ENCODE measurements at places on chromosomes 4 and X. TPM values are rescaled to one million over a fixed set of nuclear protein-coding genes. Genes with fewer than 3 reads are reported as not detected.

GRCh38 chr4:76611616-76612207 lies 176.7 kb downstream of the SHROOM3 start:
- no peaks in the 10 kb centered on the region for H3K4me1 ChIP-seq
- no peak overlapping the region for H3K4me3 ChIP-seq
- no peak for DNase-seq

- no peak overlapping the region for H3K4me3 ChIP-seq
- no peaks in the 10 kb centered on the region for H3K36me3 ChIP-seq
- no peak for DNase-seq
- no peaks in the 10 kb centered on the region for H3K4me1 ChIP-seq
- H3K27ac ChIP-seq = no peak overlapping the region
- peaks cover 1% of the 10 kb centered on the region for H3K27me3 ChIP-seq
Measured at GRCh38 chr4:141435446-141436225, 200.7 kb upstream of the IL15 start.

GRCh38 chr4:151715881-151716280 lies 44.9 kb downstream of the GATB start:
- peaks cover 2% of the 10 kb centered on the region for H3K36me3 ChIP-seq
- H3K27ac ChIP-seq = no peak overlapping the region
- DNase-seq = no peak
- H3K27me3 ChIP-seq = no peaks in the 10 kb centered on the region
- H3K4me3 ChIP-seq = no peak overlapping the region

- H3K36me3 ChIP-seq = peaks cover 42% of the 10 kb centered on the region
- H3K27ac ChIP-seq = no peak overlapping the region
- H3K4me3 ChIP-seq = no peak overlapping the region
- DNase-seq = no peak
Measured at GRCh38 chr4:145920205-145920604, 18.4 kb downstream of the ZNF827 start.

DNA sequence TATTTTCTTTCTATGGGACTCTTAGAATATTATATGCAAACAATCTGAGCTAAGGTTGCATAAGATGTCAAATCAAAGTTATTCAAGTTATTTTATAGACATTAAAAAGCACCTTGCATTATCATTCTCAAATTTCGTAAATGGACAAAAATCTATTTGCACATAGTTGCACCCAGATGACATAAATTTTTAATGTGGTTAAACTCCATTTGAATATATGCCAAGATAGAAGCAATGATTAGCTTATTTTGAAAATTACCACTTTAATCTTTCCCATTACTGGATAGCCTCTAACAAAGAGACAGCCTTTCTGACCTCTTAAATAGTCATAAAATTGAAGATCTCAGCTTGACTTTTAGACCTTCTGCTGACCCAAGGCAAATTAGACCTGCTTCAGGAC lies 386.8 kb downstream of the RAPGEF2 start:
- H3K4me1 ChIP-seq = no peaks in the 10 kb centered on the region
- H3K27ac ChIP-seq = no peak overlapping the region
- H3K4me3 ChIP-seq = no peak overlapping the region
- H3K27me3 ChIP-seq = peaks cover 13% of the 10 kb centered on the region

ZCCHC18 gene
- total RNA-seq = 0.53 TPM

PRDM5 gene
- total RNA-seq = 0.05 TPM

DNA sequence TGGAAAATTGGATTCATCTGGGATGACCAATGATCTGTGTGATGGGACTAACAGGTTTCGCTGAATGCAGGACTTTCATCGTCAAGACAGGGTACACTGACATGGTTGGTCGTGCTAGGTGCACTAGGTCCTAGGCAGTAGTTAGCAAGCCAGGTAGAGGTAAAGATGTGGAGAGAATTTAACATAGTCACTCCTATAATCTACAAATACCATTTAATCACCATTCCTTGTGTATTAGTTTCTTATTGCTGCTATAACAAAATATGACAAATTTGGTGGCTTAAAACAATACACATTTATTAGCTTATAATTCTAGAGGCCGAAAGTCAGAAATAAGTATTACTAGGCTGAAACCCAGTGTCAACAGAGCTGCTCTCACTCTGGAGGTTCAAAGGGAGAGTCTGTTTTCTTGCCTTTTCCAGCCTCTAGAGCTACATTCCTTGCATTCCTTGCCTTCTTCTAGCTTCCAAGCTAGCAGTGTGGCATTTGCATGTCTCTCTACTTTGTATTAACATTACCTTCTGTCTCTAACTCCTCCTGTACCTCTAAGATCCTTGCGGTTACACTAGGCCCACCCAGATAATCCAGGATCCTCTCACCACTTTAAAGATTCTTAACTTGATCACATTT lies 98.7 kb upstream of the GRIA3 start:
- no peaks in the 10 kb centered on the region for H3K27me3 ChIP-seq
- no peak overlapping the region for H3K4me3 ChIP-seq
- H3K36me3 ChIP-seq = no peaks in the 10 kb centered on the region
- no peaks in the 10 kb centered on the region for H3K4me1 ChIP-seq
- no peak for DNase-seq

- no peaks in the 10 kb centered on the region for H3K4me1 ChIP-seq
- DNase-seq = no peak
- no peaks in the 10 kb centered on the region for H3K27me3 ChIP-seq
- no peak overlapping the region for H3K27ac ChIP-seq
- no peak overlapping the region for H3K4me3 ChIP-seq
Measured at GRCh38 chr4:168887809-168888208, 122.2 kb downstream of the CBR4 start.

DNA sequence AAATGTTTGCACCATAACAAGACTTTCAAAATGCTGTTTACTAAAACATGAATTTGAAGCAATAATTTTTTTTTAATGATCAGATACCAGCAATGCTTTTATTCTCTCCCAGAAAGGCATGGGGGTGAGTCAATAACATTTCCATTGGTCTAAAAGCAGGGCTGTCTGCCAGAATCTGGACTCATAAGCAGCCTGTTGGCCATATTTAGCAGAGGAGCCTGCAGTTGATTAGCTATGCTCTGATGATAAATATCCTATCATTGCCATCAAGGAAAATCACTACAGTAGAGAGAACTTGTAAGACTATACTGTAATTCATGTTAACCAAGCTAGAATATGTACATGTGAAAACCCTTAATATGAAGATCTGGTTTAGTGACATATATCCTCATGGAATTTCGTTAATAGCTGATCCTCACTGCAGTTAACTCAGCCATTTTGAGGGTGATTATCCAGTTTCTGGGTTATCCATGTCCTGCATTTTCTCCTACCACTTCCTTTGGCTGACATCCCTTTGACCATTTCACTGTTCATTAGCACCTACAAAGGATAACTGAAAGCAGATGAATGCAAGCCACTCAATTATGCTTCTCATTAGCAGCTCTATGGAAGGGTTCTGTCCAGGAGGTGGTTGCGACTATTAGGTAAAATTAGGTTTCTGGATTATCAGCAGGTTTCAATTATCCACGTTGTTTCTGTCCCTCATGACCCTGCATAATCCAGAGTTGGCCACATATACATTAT lies 72.9 kb upstream of the DIAPH2 start:
- H3K4me3 ChIP-seq = no peak overlapping the region
- H3K27me3 ChIP-seq = no peaks in the 10 kb centered on the region
- H3K36me3 ChIP-seq = no peaks in the 10 kb centered on the region
- H3K27ac ChIP-seq = no peak overlapping the region
- DNase-seq = no peak

DNA sequence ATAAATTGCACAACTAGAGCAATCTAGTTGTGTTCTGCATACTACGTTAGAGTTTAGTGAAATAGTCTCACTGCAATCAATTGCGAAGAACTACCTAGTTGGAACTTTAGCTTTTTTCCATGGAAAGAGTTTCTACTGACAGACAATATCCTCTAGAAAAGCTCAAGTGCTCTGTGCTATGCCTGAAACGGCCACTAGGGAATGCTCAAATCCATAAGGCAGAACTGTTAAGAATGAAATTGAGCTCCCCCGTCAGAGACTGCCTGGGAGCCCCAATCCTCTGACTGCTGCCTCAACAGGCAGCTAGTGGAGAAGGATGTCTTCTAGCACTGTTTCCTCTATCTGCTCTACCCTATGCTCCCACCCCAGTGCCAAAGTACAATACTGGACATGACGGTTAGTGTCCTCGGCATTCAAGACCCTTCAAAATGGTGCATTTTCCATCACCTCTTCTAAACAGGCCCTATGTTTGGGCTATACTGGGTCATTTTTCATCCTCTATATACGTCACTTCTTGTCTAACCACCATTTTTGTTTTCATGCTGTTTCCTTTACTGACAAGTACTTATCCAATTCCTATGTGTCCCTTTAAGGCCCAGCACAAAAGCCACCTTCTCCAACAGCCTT lies 35.3 kb downstream of the FRMD7 start:
- H3K36me3 ChIP-seq = no peaks in the 10 kb centered on the region
- H3K4me3 ChIP-seq = no peak overlapping the region
- peaks cover 2% of the 10 kb centered on the region for H3K27me3 ChIP-seq
- H3K4me1 ChIP-seq = peaks cover 10% of the 10 kb centered on the region
- peak; percentile 71 for DNase-seq

- H3K27me3 ChIP-seq = peaks cover 70% of the 10 kb centered on the region
- peak overlapping the region; percentile 72 for H3K4me3 ChIP-seq
- H3K4me1 ChIP-seq = peaks cover 32% of the 10 kb centered on the region
- no peaks in the 10 kb centered on the region for H3K36me3 ChIP-seq
Measured at GRCh38 chr4:125315576-125316400, 1.0 kb downstream of the FAT4 start.

DNA sequence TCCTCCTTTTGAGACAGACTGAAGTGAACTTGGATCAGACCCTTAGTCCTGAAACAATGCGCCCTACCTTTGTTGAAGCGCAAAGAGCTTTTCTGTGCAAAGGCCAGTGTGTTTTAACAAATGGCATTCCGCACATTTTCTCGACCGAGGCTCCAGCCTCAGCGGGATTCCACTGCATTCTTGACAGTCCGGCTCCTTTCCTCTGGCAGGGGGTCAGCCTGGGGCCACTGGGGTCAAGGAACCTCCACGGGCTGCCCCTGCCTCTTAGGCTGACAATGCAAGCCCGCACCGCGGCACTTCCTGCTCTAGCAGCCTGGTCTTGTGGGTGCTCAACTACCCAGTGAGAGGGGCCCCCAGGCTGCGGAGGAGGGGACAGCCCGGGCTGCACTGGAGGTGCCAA lies 47.2 kb upstream of the TFDP3 start:
- H3K4me3 ChIP-seq = no peak overlapping the region
- DNase-seq = peak; percentile 4
- H3K27ac ChIP-seq = no peak overlapping the region
- H3K27me3 ChIP-seq = peaks cover 2% of the 10 kb centered on the region
- H3K4me1 ChIP-seq = no peaks in the 10 kb centered on the region
- no peaks in the 10 kb centered on the region for H3K36me3 ChIP-seq

FLNA gene
- 1,083 TPM for total RNA-seq

STK32B gene
- not detected for total RNA-seq

- no peaks in the 10 kb centered on the region for H3K27me3 ChIP-seq
- H3K4me1 ChIP-seq = peaks cover 19% of the 10 kb centered on the region
- H3K27ac ChIP-seq = no peak overlapping the region
- no peak overlapping the region for H3K4me3 ChIP-seq
- H3K36me3 ChIP-seq = peaks cover 14% of the 10 kb centered on the region
Measured at GRCh38 chr4:169652535-169652934, 32.2 kb downstream of the CLCN3 start.

TLR1 gene
- total RNA-seq = 1.7 TPM

DNA sequence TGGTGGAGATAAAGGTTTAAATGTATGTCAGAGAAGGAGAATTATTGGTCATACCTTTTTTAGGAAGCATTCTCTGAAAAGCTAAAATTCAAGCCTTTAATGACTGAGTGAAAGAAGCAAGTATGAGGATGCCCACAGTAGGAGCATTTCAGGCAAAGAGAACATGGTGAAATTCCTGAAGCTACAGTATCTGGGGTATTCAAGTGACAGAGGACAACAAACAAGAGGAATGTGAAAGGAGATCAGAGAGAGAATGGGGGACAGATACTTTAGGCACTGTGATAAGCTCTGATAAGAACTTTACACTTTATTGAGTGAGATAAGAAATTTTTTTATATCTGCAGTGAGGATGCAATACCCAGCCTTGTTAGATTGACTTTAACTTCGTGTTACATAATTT lies 621.3 kb upstream of the AGA start:
- H3K4me3 ChIP-seq = no peak overlapping the region
- no peak overlapping the region for H3K27ac ChIP-seq

- peaks cover 5% of the 10 kb centered on the region for H3K4me1 ChIP-seq
- peak; percentile 73 for DNase-seq
- no peak overlapping the region for H3K4me3 ChIP-seq
- no peak overlapping the region for H3K27ac ChIP-seq
Measured at GRCh38 chr4:138952411-138952810, 63.2 kb upstream of the NOCT start.

- no peak overlapping the region for H3K27ac ChIP-seq
- no peak for DNase-seq
- H3K27me3 ChIP-seq = no peaks in the 10 kb centered on the region
- no peak overlapping the region for H3K4me3 ChIP-seq
- no peaks in the 10 kb centered on the region for H3K4me1 ChIP-seq
Measured at GRCh38 chrX:135649029-135649428, 64.4 kb upstream of the CT45A1 start.

TRAM1L1 gene
- not detected for total RNA-seq

DNA sequence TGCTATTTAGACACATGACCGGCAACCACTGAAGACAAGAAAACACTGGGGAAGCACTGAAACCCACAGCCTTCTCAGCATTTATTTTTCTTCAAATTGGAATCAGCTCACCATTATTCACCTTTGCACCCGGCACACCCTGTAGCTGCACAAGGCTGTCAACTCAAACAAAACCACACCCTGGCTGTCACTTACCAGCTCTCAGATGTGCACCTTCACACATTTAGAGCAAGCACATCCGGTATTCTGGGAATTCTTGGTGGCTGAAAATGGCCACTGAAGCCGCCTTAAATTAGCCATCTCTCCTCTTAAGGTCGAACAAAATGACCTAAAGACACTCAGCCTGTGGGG lies 5.9 kb downstream of the ZFYVE28 start:
- peak overlapping the region; percentile 97 for H3K27ac ChIP-seq
- H3K27me3 ChIP-seq = peaks cover 7% of the 10 kb centered on the region
- DNase-seq = peak; percentile 88

GRCh38 chr4:113921089-113921794 lies 58.2 kb downstream of the ARSJ start:
- H3K36me3 ChIP-seq = no peaks in the 10 kb centered on the region
- no peak overlapping the region for H3K4me3 ChIP-seq
- peaks cover 5% of the 10 kb centered on the region for H3K4me1 ChIP-seq
- no peak overlapping the region for H3K27ac ChIP-seq
- DNase-seq = no peak

- DNase-seq = no peak
- no peak overlapping the region for H3K27ac ChIP-seq
- no peak overlapping the region for H3K4me3 ChIP-seq
- H3K4me1 ChIP-seq = no peaks in the 10 kb centered on the region
- no peaks in the 10 kb centered on the region for H3K36me3 ChIP-seq
- H3K27me3 ChIP-seq = no peaks in the 10 kb centered on the region
Measured at GRCh38 chr4:131509521-131509920, 1639.6 kb upstream of the PCDH10 start.

MAOB gene
- total RNA-seq = 0.21 TPM

DNA sequence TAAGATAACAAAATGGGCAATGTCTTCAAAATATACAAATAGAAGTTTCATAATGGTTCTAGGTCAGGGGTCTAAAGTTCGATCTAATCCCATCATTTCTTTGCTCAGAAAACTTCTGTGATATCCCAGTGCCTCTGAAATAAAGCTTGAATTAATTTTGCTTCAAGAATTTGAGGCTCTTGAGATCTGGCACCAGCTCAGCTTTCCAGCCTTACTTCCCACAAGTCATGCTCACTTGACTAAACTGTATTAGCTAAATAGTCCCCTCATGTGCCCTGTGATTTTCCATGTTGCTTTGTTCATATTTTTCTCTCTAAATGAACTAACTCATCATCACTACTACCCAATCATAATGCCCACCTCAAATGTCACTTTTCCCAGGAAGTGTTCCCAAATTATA lies 50.8 kb upstream of the MBNL3 start:
- H3K36me3 ChIP-seq = no peaks in the 10 kb centered on the region
- DNase-seq = no peak
- no peak overlapping the region for H3K4me3 ChIP-seq
- no peaks in the 10 kb centered on the region for H3K27me3 ChIP-seq
- H3K27ac ChIP-seq = no peak overlapping the region
- H3K4me1 ChIP-seq = no peaks in the 10 kb centered on the region

SNX12 gene
- total RNA-seq = 44.6 TPM
